ENCODE measurements at places on chromosomes 13 and 19.

GRCh38 chr19:52692431-52693008, 42.3 kb downstream of the ZNF611 start:
- no peak overlapping the region for H3K4me3 ChIP-seq
- H3K27me3 ChIP-seq, result no peaks in the 10 kb centered on the region
- H3K27ac ChIP-seq, result no peak overlapping the region
- no peak for DNase-seq
- no peaks in the 10 kb centered on the region for H3K4me1 ChIP-seq
- H3K36me3 ChIP-seq, result no peaks in the 10 kb centered on the region

DNA sequence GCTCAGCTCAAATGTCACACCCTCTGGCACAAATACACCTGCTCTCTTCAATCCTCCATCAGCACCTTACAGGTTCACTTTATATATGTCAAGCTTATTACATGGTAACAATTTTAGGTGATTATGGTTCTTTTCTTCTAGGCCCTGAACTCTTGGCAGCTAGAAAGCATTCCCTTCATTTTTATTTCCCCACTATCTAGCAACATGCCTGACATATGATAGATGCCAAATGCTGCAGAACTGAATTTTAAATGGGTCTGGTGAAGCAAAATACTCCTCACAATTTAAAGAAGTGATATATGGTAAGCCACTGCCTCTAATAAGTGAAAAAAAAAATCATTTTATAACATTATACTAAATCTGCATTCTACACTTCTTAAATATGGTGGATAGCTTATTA, 95.2 kb downstream of the USP12 start:
- no peak overlapping the region for H3K27ac ChIP-seq
- no peaks in the 10 kb centered on the region for H3K4me1 ChIP-seq
- no peak for DNase-seq
- H3K36me3 ChIP-seq, result peaks cover 60% of the 10 kb centered on the region
- H3K4me3 ChIP-seq, result no peak overlapping the region

GRCh38 chr13:51849145-51850101, 4.4 kb upstream of the TMEM272 start:
- H3K4me3 ChIP-seq, result no peak overlapping the region
- H3K27me3 ChIP-seq, result no peaks in the 10 kb centered on the region
- H3K36me3 ChIP-seq, result no peaks in the 10 kb centered on the region
- peak; percentile 40 for DNase-seq
- no peaks in the 10 kb centered on the region for H3K4me1 ChIP-seq

DNA sequence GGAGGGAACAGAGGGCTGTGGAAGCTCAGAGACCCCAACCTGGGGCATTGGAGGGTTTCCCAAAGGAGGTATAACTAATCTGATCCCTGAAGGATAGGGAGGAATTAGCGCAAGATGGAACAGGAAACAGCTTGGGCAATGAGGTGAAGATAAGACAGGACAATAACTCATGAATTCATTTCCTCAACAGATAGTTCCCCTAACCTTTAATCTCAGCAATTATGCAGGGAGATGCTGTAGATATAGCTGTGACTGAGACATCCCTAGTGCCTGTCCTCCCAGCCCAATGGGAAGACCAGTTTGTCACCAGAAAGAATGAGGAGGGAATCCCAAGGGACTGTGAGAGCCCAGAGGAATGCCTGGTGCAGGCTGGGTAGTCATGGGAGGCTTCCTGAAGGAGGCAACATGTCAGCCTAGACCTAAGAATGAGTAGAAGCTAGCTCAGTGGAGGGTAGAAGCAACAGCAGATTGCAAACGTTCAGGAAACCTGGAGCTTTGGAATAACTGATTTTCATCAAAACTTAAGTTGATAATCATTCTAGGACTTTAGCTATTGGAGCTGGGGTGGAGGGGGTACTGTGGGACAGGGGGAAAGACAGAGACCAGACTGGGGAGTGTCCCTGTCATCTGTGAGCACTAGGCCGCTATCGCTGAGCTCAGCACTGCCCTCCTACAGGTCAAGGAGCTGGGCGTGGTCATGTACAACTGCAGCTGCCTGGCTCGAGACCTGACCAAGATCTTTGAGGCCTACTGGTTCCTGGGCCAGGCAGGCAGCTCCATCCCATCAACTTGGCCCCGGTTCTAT, 18.8 kb downstream of the HIPK4 start:
- no peak for DNase-seq
- peaks cover 9% of the 10 kb centered on the region for H3K4me1 ChIP-seq

DNA sequence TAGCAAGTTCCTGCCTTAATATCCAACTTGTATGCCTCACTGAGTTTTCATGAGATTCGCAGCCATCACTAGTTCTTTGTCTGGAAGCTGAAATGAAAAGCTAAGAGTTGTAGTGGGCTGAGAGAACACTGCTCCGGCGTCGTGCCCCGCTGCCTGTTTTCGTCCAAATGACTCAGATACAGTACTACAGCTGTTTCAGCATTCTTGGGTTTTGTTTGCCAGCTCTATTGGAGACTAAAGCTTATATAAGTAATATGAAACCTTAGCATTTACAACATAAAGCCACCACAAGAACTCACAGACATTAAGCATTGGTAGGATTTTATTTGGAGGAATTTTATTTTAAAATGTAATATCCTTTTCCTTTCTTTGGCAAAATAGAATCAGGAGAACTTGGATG, 299.7 kb downstream of the DLEU7 start:
- no peak overlapping the region for H3K4me3 ChIP-seq
- no peak for DNase-seq
- H3K27ac ChIP-seq, result no peak overlapping the region
- H3K27me3 ChIP-seq, result no peaks in the 10 kb centered on the region
- H3K4me1 ChIP-seq, result no peaks in the 10 kb centered on the region

DNA sequence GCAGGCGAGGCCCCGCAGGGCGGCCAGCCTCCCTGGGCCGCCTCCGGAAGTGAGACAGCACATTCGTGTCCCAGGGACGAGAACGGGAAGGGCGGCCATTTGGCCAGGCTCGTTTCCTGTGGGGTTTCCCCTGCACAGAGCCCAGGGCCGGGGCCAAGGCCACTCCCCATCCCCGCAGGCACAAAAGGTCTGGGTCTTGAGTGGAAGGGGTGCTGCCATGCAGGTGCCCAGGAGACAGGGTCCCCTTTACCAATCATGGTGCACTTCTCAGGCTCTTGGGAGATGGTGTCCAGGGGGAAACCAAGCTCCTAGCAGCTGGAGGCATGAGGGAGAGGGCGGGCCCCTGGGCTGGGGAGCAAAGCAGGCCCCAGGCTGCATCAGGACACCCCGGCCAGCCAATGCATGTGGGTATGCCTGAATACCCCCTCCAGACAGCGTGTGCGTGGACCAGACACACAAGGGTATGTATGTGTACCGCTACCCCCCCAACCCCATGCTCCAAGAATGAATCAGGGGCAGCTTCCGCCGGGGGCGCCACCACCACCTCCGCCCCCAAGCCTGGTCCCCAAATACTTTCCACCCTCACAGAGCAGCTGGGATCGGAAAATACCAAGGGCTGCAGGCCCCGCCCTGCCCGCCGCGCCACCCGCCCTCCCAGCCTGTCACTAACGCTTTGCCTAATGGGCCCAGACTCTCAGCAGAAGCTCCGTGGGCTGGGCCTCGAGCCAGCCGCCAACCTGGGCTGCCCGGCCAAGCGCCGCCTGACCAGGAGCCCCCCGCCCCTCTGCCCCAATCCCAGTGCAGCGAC, 37.6 kb upstream of the NANOS3 start:
- no peak overlapping the region for H3K27ac ChIP-seq
- H3K27me3 ChIP-seq, result no peaks in the 10 kb centered on the region
- DNase-seq, result no peak
- H3K4me3 ChIP-seq, result no peak overlapping the region
- peaks cover 24% of the 10 kb centered on the region for H3K4me1 ChIP-seq

DNA sequence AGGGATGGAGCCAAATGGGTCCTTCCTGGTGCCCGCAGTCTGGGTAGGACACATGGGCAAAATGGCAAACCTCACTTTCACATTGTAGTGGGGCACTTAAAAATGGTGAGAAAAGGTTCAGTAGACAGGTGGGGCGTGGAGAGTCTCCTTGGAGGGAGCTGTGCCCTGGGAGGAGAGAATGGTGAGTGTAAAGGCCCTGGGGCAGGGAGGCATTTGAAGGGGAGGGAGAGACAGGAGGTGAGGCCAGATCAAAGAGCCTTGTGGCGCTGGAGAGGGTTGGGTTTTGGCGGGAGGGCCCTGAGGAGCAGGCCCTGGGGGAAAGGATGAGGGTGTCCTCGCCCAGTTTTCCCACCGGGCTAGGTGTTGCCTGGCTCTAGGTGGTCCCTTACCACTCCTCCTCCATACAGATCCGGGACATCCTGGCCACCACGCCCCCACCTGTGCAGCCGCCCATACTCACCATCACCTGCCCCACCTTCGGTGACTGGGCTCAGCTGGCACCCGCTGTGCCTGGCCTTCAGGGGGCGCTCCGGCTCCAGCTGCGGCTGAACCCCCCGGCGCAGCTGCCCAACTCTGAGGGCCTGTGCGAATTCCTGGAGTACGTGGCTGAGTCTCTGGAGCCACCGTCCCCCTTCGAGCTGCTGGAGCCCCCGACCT, 6.3 kb downstream of the MAP1S start:
- no peak for DNase-seq
- no peak overlapping the region for H3K27ac ChIP-seq
- H3K4me3 ChIP-seq, result no peak overlapping the region
- peaks cover 63% of the 10 kb centered on the region for H3K36me3 ChIP-seq

DNA sequence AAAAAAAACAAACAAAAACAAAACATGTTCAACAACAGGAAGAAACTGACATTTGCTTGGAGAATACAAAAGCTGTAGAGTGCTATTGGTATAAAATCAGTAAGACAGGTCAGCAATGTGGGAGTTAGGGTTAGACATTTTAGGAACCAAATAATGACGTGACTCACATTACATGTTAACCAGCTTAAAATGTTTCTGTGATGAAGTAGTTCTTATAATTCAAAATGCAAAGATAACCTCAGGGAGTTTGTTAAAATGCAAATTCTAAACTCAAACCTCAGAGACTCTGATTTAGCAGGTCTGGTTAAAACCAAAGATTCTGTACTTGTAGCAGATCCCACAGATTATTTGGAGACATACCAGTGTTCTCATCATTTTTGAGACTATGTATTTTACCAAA, 549.4 kb upstream of the SLITRK1 start:
- H3K36me3 ChIP-seq, result no peaks in the 10 kb centered on the region
- DNase-seq, result no peak
- H3K4me1 ChIP-seq, result no peaks in the 10 kb centered on the region
- H3K4me3 ChIP-seq, result no peak overlapping the region
- H3K27ac ChIP-seq, result no peak overlapping the region

GRCh38 chr19:14434543-14435319, 1.6 kb downstream of the PKN1 start:
- no peaks in the 10 kb centered on the region for H3K36me3 ChIP-seq
- H3K27ac ChIP-seq, result no peak overlapping the region
- H3K4me1 ChIP-seq, result peaks cover 13% of the 10 kb centered on the region
- no peak for DNase-seq
- H3K4me3 ChIP-seq, result no peak overlapping the region
- no peaks in the 10 kb centered on the region for H3K27me3 ChIP-seq

DNA sequence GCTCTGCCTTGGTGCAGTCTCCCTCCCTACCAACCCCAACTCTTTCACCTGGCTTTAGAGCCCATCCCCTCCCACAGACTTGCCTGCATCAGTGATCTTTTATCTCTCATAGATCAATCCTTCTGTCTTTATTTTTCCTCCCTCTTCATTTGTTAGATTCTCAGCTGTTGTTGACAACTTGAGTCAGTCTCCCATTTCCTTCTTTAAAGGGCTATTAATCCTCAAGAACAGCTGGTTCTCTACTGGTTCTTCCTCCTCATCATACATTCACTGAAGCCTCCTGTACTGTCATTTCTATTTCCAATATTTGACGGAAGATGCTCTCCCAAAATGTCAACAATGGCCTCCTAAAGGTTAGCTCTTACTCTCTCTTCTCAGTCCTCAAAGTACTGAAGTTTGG, 408.2 kb downstream of the TBC1D4 start:
- no peaks in the 10 kb centered on the region for H3K27me3 ChIP-seq
- H3K36me3 ChIP-seq, result no peaks in the 10 kb centered on the region
- DNase-seq, result no peak
- H3K4me3 ChIP-seq, result no peak overlapping the region

- H3K4me3 ChIP-seq, result no peak overlapping the region
- H3K4me1 ChIP-seq, result no peaks in the 10 kb centered on the region
- no peak overlapping the region for H3K27ac ChIP-seq
- DNase-seq, result no peak
Measured at GRCh38 chr13:105599477-105600037, 935.9 kb downstream of the EFNB2 start.

DNA sequence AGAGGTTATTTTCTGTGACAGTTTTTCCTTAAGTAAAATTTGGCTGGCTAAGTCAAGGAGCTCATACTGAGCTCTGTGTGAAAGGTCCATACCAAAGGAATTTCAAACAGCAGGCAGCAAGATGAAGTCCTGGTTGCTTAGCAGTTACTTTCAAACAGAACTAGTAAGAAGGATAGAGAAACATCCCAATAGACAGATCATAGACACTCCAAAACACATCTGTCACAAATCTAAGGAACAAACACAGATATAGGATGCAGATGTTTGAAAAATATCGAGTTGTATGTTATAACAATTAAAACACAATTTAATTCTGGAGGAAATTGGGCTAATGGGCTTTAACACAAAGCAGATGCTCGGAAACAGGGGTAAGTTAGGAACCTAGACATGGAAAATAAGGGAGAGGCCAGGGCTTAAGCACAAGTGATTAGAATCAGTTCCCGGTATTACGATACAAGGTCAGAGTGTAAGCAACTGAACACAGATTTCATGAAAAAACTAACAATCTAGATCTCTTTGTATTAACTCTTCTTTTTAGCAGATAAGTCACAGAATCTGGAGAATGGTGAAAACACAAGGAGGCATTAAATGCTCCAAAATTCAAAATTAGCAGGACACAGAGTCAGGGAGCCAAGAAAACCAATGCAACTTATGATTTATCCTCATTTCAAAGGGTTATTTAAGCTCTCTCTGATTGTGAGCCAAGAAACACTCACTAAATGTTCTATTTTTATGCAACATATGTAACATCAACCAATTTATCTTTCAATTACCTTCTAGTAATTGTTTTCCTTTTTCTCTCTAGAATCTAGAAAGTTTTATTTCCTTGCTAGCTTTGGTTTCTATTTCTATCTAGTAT, 1992.9 kb upstream of the PCDH20 start:
- no peaks in the 10 kb centered on the region for H3K27me3 ChIP-seq
- H3K4me3 ChIP-seq, result no peak overlapping the region
- peak overlapping the region; percentile 26 for H3K27ac ChIP-seq
- H3K4me1 ChIP-seq, result no peaks in the 10 kb centered on the region
- no peaks in the 10 kb centered on the region for H3K36me3 ChIP-seq

DNA sequence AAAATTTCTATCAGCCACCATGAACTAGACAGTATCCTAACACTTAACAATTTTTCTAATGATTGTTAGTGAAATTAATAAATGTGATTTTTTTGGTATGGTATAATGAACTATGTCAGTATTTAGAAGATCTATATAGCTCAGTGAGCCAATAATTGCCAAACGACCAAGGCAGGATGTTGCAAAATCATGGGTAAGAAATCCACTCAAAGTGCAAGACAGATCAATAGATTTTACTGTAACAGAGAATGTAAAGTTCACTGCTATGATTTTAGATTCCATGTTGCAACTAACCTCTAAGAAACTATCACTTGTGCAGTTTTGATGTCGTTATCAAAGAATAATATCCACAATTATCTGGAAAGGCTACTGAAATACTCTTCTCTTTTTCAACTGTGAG, 44.0 kb upstream of the MYCBP2 start:
- no peak overlapping the region for H3K4me3 ChIP-seq
- H3K36me3 ChIP-seq, result no peaks in the 10 kb centered on the region
- H3K27me3 ChIP-seq, result no peaks in the 10 kb centered on the region
- H3K27ac ChIP-seq, result no peak overlapping the region

Data from neuronal stem cell (in vitro differentiated cells).